ENCODE measurements at places on chromosomes 2 and 18.
A peak's percentile ranks its signal among the peaks of the same experiment; 100 is the strongest.

GRCh38 chr2:164523009-164523408, 98.3 kb downstream of the GRB14 start:
- peak; percentile 24 for DNase-seq

DNA sequence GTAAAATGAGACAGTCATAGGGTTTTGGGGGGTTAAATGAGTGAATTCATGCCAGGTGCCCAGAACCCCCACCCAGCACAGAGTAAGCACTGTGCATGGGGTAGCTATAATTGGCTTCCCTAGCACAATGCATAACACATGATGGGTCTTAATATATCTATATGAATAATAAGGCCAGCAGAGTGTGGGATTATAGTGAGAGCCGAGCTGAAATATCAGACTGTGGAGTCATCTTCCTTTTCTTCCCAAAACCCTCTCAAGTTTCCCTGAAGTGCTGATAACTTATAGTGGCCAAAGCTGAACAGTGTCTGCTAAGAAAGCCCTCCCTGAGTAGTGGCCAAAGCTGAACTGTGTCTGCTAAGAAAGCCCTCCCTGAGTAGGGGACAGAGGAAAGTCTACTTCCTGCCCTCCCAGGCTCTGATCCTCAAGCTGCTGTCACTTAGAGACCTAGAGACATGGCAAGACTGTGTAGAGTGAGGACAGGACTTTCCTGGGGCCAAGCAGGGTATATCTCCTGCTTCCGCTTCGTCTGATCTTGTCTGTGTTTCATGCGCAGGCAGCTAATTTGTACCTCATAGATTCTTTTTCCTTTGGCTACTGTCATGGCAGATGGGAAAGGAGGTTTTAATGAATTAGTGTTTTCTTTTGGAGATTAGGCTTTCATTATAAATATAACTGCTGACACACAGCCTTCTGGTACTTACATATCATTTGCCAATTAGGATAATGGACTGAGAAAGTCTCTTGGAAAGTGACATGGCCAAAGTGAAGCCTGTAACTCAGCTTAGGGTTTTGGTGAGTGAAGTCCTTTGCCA, 94.9 kb downstream of the FHOD3 start:
- DNase-seq, result no peak

DNA sequence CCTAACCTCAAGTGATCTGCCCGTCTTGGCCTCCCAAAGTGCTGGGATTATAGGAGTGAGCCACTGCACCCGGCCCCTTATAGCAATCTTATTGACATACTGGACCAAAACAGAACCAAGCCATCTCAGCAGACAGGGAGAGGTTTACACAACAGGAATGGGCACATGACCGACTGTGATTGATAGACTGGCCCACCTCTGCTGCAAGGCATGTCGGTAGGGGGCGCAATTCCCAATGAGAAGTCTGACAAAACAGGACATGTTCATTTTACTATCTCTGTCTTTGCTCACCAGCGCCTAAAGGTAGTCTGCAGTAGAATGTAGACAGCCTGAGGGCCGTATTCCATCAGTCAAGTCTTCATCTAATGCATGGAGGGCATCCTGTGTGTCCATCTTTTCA, 2.0 kb downstream of the LYPD6B start:
- no peak for DNase-seq

- DNase-seq, result no peak
These were observed 219.5 kb upstream of the SOX11 start for GRCh38 chr2:5472673-5473072.

DNA sequence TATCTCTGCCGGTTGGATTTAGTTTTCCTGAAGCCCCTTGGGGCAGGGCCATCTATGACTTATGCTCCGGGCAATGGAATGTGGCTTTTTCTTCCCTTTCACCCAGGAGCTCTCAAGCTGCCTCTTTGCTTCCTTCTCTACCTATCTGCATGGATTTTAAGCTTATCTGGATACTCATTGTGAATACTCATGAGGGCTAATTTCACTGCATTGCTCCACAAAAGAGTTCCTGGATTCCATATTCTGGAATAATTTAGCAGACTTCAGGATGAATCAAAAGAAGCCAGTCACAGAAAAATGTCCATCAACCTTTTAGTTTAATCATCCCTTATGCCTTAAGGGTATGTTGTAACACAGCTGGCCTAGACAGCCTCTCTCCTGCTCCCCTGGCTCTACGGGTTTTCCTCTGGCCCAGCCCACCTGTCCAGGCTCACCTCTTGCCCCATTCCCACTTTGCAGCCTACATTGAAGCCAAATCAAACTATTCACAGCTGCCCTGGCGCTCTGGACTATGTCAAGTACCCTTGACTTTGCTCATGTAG, 122.8 kb upstream of the RMDN2 start:
- DNase-seq, result no peak

DNA sequence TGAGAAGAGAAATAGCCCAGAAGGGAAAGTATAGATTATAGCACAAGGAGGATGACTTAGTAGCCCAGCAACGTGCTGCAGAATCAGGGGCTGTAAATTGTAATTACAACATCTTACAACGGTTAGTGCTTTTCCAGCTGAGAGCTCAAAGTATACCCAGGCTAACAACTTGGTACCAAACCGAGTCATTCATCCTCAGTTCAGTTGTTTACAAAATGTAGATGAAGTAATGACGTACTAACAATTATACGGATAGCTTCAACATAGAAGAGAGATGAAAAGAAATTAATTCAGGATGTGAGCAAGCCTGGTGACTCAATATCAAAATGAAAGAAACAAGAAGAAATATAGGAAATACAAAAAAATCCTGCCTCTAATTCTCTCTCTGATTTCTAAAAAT, 99.2 kb downstream of the DYNAP start:
- no peak for DNase-seq

DNA sequence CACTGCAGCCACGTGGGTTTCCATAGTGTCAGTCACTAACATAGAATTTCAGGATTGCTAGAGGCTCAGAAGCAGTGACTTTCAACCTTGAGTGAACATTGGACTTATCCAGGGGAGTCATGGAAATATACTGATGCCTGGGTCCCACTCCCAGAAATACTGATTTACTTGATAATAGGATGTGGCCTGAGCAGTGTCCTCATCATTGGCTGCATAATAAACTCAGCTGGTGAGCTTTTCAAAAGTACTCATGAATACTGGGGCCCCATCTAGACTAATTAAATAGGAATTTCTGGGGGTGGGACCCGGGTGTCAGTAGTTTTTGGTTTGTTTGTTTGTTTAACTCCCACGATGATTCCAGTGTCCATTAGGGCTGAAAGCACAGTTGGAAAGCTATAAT, 141.4 kb downstream of the COL4A4 start:
- no peak for DNase-seq

DNA sequence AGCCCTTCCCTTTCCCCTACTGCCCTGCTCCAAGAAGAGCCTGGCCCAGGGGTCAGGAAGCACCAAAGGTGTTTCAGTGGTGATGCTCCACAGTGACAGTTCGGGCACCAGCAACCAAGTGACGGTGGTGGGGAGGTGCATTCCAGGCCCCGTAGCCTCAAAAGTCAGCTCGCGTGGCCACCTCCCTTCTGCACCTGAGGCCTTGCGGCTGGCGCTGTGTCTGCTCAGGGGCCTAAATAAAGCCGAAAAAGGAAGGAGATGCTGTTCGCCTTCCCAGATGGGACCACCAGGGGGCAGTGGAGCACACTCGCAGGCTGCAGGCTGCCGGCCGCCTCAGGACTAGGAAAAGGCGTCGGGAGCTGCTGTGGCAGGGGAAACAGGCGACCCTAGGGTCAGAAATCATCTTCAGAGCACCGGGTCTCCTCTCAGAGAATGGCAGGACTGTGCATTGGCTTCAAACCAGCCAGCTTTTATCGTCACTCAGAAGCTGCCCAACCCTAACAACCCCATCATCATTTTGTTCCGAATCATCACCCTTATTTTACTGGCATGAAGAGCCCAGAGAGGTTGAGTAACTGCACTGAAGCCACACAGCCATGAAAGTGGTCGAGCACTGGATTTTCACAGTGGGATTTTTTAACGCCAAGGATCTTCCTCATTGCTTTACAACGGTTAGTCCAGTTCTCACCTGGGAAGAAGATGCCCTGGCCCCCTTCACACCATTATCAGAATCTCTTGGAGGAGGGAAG, 213.0 kb upstream of the CELF4 start:
- DNase-seq, result peak; percentile 77

- DNase-seq, result no peak
These were observed 5.2 kb downstream of the KLHL29 start for GRCh38 chr2:23390152-23390551.

DNA sequence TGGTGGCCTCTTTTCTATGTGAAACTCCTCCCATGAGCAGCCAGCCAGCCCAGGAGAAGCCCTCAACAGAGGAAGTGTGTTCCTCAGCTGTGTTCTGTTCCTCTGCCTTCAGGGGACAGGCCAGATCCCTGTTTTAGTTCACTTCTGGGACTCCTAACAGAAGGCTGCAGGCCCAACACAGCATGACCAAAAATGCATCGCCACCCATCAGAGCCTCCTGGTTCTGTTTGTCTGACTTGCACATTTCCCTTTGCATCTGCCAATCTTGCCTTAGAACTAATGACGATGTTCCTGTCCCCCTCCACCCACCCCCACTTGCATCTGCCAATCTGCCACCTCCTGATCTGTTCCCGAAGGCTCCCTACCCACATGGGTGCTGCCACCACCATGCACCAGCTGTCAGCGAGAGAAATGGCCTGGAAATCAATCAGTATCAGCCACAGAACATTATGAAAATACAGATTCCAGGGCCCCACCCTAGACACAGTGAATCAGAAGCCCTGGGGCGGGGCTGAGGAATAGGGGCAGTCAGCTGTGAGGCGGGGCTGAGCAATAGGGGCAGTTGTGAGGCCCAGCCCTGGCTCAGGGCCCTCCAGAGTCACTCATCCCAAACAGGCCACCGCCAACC, 51.0 kb downstream of the FAM168B start:
- DNase-seq, result no peak

DNA sequence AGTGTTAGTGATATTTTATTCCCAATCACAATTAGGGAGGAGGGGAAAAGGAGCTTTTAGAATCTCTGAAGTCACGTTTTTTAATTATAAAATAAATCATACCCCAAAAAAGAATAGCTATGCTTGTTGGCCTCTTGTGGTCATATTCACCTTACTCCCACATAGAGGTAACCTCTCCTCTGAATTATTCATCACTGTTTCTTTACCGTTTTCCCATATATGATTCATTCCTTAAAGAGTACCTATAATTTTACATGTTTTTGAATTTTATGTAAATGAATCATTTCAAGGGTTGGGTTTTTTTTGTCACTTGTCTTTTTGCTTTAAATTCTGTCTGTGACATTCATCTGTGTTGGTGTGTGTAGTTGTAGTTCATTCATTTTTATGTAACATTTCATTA, 110.6 kb upstream of the CD302 start:
- no peak for DNase-seq

DNA sequence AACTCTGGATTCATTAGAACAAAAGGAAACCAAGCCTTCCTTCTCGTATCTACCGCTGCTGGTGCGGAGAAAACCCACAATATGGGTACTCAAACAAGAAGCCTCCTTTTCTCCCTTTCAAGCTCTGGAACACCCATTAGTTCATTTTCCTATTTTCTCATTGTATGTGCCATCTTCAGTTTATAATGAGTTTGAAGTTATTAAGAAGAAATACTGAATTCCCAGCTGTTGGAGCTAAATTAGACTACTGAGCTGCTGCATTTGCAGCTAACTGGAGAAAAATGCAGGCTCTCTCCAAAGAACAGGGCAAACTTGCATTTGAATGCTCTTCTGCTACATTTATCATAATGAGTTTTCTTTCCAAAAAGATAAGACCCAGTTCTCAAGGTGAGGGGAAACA, 398.5 kb downstream of the NBAS start:
- DNase-seq, result no peak

DNA sequence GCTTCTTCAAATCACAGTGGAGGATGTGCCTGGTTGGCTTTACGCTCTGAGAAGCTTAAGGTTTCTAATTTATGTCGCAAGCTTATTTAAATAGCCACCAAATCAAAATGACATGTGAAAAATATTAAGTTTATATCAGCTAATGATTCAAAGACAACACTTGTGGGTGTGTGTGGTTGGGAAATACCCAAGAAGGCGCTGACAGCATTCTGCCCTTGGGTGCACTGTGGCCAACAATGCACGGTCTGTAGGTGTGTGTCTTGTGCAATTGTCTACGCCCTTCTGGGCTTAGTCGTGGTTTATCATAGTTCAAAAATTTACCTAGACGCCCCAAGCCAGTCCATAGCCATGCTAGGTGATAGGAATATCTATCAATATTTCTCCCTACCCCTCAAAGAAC, 60.9 kb downstream of the KCTD1 start:
- DNase-seq, result peak; percentile 51

DNA sequence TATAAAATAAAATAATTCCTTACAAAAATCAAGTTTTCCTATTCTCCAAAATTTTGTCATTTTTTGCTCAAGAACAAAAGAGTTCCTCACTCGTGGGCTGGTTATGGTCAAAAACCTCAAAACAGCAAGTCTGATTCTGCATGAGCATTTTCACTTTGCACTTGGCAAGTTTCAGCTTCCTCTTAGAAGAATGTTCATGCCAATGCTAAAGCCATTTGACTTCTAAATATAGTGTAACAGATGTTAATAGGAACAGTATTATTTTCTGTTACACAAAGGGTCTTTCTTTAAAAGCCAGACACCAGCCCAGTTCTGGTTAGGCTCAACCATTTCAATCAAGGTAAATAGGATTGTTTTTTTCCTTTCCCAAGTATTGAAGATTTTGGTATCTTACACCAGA, 261.3 kb upstream of the CCDC68 start:
- DNase-seq, result no peak

DNA sequence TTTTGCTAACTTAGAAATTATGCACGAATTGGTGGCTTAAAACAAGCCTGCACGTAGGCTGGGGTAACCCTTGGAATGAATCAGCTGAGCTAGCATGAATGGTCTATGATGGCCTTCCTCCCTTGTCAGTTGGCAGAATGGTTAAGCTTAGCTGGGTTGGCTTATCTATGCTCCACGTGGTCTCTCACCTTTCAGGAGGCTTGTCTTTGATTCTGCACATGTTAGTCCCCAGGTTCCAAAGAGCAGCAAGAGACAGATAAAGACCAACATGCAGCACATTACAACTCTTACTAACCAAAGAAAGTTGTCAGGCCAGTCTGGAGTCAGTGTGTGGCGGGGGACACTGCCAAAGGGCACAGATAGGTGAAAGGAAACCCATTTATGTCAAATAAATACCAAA, 700.9 kb upstream of the SYT4 start:
- no peak for DNase-seq

DNA sequence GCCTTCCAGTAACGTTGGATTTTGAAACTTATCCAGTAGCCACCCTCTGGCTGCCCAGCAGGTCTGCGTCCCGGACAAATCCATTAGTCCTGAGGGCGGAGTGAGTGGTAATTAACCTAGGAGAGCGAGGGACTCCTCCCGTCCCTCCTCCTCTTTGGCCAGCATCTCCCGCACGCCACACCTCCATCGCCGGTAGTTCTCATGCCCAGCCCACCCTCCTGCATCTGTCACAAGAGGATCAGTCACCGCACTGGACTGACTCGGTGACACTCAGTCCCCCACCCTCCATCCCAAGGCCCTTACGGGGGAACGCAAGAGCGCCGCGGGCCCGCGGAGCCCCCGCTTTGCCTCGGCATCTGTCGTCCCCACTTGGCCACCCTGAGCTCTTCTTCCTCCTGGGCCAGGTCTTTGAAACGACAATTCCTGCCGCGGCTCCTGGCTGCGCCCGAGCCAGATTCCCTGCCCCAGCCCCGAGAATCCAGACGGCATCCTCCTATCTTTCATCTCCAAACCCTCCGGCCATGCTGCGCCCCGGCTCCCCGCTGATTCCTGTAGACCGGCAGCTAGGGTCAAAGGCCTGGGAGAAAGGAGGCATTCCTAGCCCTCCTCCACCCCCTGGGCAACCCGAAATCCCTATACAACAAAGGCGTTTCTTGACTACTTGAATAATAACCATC, 77.5 kb downstream of the EIF2AK3 start:
- peak; percentile 36 for DNase-seq

- no peak for DNase-seq
These were observed 140.4 kb downstream of the RBMS1 start for GRCh38 chr2:160353166-160353565.
